Fibroblast of skin of back (primary cell): ENCODE measurements at places on chromosomes 4 and X.

- no peak for DNase-seq
Measured at GRCh38 chr4:11416767-11417113, 12.0 kb downstream of the HS3ST1 start.

- peak; percentile 89 for DNase-seq
Measured at GRCh38 chr4:29309050-29309449, 1411.1 kb upstream of the PCDH7 start.

DNA sequence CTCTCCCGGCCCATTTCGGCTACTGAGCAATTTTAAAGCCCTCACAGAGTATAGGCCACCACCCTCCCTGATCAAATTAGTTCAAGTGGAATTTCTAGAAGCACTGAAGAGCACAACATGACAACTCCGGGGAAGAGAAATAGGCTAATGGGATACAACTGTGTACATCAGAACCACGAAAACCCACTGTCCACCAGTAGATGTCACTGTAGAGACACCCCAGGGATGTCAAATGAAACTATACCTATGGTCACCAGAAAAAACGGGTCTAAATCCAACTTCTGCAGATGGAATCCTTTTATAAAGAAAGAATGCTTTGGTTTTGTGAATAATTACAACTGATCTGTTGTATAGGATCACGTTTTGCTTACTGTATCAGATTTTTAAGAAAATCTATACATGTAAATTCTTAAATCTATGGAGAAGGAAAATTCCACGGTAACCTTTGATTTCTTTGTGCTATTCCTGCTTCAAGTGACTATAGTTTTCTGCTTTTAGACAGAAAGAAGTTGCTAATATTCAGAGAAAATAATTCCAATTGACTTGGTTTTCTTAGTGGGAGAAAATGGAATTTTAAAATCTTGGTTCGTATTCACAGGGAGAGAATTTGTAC is 29.5 kb upstream of the MAP3K15 start:
- peak; percentile 50 for DNase-seq

DNA sequence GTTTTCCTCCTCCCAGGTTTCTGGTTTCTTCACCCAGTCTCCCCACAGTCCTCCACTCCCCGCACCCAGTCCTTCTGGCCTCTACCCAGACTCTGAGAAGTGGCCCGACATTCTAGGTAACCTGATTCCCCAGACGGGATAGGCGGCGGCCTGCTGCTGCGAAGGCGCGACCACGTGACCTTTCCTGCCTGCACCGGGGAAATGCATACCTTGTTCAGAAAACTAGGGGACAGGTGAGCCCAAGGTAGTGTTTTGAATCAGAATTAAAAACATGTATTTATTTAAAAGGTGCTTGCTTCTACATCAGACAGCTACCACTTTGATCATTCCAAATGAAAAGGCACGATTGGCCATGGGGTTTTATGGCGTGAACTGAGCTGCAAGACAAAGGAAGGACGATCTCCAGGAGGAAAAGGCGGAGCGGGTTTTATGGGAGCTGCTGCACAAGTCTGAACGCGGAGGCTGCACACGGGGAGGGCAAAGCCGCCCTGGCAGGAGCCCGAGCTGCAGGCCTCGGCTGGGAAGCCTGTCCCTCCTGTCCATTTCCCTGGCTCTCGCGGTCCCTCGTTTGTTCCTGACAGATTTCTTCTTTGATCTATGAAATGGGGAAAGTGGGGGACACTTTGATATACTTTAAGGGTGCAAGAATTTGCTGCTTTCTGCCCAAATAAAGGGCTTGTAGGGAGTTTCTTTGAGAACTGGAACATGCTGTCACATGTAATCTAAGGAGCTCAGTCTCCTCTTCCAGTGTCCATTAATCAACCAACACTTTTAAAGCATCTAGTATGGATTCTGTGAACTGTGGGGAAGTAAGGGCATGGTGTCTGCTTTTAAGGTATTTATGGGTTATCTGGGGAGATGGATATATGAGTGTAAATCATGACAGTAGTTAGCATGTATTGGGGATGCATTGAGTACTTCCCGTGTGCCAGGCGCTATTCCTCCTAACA is 150.9 kb downstream of the SPRY1 start:
- no peak for DNase-seq

GRCh38 chr4:1236103-1236641 is 12.8 kb downstream of the CTBP1 start:
- no peak for DNase-seq

- DNase-seq = no peak
Measured at GRCh38 chrX:142663330-142664095, 362.2 kb upstream of the SPANXN4 start.

DNA sequence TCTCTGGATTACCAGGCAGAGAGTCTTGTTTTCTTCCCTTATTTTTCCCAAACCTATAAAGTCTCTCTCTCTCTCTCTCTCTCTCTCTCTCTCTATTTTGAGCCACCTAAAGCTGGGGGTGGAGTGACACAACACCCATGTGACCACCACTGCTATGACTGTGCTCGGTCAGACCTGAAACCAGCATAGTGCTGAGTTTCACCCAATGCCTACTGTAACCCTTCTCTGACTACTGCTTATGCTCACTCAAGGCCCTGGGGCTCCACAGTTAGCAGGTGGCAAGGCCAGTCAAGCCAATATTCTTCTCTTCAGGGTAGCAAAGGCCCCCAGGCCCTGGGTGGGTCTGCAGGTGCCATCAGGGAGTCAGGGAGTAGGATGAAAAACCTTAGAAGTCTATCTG is 114.7 kb upstream of the ARMCX2 start:
- no peak for DNase-seq
